ENCODE measurements at places on chromosomes 7 and 10.

DNA sequence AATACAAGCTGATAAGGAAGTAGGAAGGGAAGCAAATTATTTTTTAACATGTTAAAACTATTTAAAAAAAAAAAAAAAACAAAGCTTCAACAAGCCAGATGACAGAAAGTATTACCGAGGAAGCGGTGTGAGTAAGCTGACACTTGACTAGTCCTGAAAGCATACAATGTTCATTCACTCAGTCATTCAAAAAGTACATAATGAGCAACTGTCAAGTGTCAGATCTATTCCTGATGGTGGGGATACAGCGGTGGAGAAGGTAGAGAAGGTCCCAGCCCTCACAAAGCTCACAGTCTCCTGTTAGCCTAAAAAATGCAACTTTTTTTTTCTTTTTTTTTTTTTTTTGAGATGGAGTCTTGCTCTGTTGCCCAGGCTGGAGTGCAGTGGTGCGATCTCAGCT lies 40.0 kb downstream of the RAPGEF5 start:
- no peak for DNase-seq

- DNase-seq, result no peak
Measured at GRCh38 chr10:11401264-11402235, 209.9 kb downstream of the USP6NL start.

DNA sequence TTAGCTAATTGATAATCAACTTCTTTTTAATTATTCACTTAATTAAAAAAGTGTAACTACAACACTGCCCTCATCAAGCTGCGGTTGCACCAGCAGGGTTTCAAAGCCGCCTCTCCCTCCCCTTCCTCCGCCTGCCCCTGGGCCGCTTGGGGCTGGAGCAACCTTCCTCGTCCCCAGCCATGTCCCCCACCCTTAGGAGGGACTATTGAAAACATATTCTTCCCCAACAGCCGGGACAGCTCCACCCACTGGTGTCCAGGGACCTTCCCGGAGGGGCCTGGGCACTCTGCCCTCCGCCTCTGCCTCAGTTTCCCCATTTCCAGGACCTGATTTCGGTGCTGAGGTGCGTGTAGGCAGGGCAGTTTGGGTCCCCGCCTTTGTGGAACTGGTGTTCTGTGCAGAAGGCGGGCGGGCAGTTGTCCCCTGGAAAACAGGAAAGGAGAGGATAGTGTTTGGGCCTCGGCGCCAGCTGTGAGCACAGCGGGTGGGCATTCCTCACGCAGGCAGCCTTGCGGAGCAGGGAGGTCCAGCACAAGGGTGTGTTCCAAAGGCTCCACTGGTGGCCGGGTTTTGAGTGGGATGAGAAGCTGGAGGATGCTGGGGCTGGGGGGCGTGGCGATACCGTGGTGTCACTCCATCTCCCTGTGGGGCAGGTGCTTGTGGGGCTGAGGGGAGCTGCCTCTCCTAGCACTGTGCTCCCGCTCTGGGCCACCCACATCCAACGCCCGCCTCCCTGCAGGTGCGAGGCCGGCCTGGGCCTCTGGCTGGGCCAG lies 15.7 kb downstream of the UNCX start:
- no peak for DNase-seq

- DNase-seq, result no peak
Measured at GRCh38 chr10:31154996-31155395, 123.3 kb upstream of the ZNF438 start.

DNA sequence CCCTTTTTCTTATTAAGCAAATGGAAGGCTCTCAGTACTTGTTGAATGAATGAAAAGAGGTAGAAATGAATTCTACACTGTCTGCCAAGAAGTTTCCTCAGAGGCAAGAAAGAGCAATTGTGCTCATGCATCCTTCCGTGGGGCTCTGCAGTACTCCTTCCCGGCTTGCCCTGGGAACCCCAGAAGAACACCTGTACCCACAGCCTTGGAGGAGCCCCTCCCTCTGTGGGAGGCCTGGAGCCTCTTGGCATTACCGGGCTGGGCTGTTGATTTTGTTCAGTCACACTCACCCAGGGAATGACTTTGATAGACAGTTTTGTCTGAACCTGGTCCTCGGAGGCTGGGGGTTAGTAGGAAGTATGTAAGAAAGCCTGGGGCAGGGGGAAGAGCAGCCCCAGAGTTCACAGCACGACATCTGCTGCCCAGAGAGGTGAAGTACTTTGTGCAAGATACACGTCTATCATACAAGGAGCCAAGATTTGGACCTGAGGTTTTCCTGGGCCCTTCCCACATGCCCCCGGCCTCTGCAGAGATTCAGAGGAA lies 134.8 kb upstream of the GDF10 start:
- DNase-seq, result no peak

- DNase-seq, result no peak
Measured at GRCh38 chr10:113169853-113170460, 219.9 kb downstream of the TCF7L2 start.

GRCh38 chr10:104349623-104350126 lies 4.0 kb upstream of the CFAP58 start:
- DNase-seq, result no peak

- DNase-seq, result no peak
Measured at GRCh38 chr7:112334366-112334765, 115.9 kb upstream of the IFRD1 start.

- no peak for DNase-seq
Measured at GRCh38 chr10:7477538-7478334, 66.9 kb upstream of the SFMBT2 start.

GRCh38 chr7:69433081-69433480 lies 165.2 kb upstream of the AUTS2 start:
- no peak for DNase-seq

GRCh38 chr7:87580636-87581035 lies 20.0 kb downstream of the ABCB1 start:
- no peak for DNase-seq

- DNase-seq, result no peak
Measured at GRCh38 chr10:116417821-116418220, 9.8 kb upstream of the PNLIPRP3 start.

DNA sequence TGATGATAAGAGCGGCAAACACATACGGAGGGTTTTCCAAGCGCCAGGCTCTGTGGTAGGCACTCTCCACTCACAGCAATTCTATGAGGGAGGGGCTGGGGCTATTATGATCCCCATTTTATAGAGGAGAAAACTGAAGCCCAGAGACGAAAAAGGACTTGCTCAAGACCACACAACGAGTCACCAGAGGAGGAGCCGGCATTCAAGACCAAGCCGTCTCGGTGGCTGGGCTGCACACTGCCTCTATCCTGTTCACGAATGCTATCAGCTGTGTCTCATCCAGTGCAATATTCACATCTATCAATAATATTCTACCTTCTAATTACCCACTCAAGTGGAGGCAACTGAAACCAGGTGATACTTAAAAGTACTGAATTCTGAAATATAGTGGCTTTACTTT lies 67.8 kb upstream of the NMT2 start:
- DNase-seq, result no peak

GRCh38 chr7:27991006-27991528 lies 189.5 kb downstream of the JAZF1 start:
- no peak for DNase-seq

- DNase-seq, result peak; percentile 53
Measured at GRCh38 chr10:112137154-112137987, 46.2 kb downstream of the GPAM start.

Measured in T-helper 9 cell (primary cell).